ENCODE measurements at places on chromosomes 5 and 9. TPM values are rescaled to one million over a fixed set of nuclear protein-coding genes. Genes with fewer than 3 reads are reported as not detected.

The IL13 gene
- not detected for polyA plus RNA-seq

The ANKRD31 gene
- polyA plus RNA-seq, result not detected

The EDIL3 gene
- polyA plus RNA-seq, result 17.7 TPM

The IFNA6 gene
- not detected for polyA plus RNA-seq

The LURAP1L gene
- 25.5 TPM for polyA plus RNA-seq

The CCDC183 gene
- polyA plus RNA-seq, result 1.5 TPM

The FGD3 gene
- polyA plus RNA-seq, result not detected

The CXCL14 gene
- polyA plus RNA-seq, result 0.88 TPM

The ZNF883 gene
- 7.6 TPM for polyA plus RNA-seq

Data from GM23248 (cell line).